GM20000 (cell line): ENCODE measurements at places on chromosomes 3 and 15.

DNA sequence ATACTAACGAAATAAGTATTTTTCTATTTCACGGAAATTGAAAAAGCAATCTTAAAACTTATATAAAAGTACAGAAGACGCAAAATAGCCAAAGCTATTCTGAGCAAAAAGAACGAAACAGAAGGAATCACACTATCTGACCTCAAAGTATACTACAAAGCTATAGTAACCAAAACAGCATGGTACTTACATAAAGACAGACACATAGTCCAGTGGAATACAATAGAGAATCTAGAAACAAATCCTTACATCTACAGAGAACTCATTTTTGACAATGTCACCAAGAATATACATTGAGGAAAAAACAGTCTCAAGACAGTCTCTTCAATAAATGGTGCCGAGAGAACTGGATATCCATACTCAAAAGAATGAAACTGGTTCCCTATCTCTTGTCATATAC lies 246.0 kb downstream of the ISL2 start:
- no peak for DNase-seq

DNA sequence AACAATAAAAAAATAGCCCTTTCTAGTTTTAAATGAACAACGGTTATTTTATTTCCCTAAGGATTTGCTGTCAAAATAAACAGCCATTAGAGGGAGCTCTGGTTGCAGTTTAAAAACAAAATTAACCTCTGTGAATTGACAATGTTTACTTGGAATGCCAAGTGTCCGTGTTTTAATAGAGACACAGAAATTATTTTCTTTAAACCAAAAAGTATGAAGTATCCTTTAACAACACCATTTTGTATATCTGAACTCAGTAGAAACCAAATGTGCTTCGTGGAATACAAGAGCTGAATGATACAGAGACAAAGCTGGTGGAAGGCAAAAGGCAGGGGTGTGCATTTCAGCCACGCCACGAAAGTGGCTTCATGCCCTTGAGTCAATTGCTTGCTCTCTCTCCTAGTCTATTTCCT lies 74.4 kb downstream of the MOBP start:
- DNase-seq, result no peak

DNA sequence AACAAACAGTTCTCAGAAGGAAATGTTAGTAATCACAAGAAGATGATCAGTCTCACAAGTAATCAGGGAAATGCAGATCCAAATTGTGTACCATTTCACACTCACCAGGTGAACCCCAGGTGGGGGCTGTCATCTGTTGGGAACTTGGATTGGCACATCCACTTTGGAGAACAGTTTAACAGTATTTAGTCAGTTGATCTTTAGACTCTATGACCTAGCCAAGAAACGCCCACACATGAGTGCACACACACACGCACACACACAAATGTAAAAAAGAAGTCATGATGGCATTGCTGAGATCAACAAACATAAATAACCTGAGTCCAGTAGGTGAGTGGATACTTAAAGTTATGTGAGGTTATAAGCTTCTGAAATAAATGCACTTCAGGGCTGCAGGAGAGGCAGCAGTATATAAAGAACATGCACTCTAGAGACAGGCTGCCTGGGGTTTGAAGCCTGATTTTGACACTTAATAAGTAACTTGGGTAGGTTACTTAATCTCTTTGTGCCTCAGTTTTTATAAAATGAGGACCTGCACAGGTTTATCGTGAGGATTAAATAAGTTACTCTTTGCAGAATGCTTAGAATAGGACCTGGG lies 17.7 kb downstream of the ACVR2B start:
- no peak for DNase-seq

DNA sequence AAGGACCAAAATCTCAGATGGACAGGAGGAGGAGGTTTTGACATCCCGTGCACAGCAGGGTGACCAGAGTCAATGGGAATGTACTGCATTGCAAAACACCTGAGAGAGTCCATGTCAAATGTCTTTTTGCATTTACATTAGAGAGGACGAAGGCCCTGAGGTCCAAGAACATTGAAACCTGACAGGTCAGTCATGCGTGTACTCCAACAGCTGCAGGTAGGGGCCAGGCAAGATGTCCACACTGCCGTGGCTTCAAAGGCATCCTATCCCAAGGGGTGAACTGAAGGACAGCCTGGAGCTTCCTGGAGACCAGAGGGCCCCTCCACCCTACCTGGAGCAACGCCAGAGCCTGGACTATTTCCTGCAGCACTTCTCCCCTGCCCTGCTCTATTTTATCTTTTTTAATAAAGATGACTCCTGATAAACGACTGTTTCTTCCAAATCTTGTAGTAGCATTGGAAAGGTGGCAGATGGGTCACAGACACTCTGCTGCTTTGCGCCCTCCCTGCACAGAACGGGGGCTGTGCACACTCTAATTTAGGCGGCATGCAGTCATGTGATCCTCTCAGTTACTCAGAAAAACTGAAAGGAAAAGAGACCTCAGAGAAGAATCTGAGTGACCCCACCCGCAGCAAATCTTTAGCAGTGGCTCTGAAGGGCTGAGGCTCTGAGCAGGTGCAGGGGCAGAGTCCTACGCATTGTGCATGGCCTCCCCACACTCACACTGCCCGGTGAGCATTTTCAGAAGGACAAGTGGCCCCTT lies 68.2 kb downstream of the HMCES start:
- DNase-seq, result no peak
